Osteocyte (in vitro differentiated cells): ENCODE measurements at places on chromosomes 16 and 17. TPM values are rescaled to one million over a fixed set of nuclear protein-coding genes. Genes with fewer than 3 reads are reported as not detected.

GRCh38 chr16:177394-177822 is 928 bp downstream of the HBA1 start:
- DNase-seq = no peak

GRCh38 chr17:43766413-43767052 is 7.9 kb upstream of the SOST start:
- no peak for DNase-seq

DNA sequence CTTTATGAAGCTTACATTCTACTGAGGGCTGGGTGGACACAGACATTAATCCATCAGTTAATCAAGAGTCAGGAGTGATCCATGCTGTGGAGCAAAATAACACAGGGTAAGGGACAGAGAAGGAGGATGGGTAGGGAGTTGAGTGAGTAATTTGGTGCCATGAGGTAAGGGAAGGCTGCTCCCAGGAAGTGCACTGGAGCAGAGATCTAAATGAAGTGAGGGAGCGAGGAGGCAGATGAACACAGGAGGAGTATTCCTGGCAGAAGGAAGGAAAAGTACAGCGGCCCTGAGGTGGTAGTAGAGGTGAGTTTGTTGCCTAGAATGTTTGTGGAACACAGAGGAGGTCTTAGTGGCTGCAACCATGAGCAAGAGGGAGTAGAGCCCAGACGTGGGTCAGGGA is 34.8 kb downstream of the ASIC2 start:
- no peak for DNase-seq

GRCh38 chr17:29583324-29584248 is 5.9 kb downstream of the GIT1 start:
- no peak for DNase-seq

- DNase-seq = no peak
These were observed at the start of gene NME3 for GRCh38 chr16:1771188-1771863. NME3 (minus strand) TSS chr16:1771543; CDS start chr16:1771534, 9 bp downstream.

GRCh38 chr16:84925092-84925772 is 86.1 kb downstream of the ZDHHC7 start:
- DNase-seq = no peak

DNA sequence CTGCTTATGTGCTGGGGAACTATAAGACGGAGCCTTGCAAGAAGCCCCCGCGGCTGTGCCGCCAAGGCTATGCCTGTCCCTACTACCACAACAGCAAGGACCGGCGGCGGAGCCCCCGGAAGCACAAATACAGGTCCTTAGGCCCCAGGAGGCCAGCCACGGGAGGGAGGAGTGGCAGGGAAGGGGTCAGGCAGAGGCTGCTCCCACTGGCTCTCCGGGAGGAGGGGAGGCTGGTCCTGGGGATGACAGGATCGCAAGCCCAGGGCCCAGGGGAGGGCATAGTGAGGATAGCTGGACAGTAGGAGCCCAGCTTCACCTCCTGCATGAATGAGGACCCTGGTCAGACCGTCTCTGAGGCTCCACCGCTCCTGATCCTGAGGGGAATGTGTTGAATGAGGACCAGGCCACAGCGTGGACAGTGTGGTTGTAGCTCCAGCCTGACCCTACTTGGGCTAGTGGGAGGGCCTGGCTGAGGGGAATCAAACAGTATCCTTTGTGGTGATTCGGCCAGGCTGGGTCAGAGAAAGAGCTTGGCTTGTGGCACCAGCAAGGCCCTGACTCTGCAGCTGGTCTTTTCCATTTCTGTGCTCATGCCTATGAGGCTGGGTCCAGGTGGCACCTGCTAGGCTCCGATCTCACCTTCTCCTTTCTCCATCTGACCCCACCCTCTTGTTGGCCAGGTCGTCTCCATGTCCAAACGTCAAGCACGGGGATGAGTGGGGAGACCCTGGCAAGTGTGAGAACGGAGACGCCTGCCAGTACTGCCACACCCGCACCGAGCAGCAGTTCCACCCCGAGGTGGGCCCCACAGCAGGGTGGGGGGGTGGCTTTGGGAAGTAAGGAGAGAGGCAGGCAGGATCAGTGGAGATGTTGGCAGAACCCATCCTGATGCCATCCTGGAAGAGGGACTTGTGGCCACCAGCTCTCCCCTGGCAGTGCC is 28.7 kb downstream of the UNK start:
- no peak for DNase-seq

- DNase-seq = no peak
These were observed 398.7 kb downstream of the XYLT1 start for GRCh38 chr16:17072104-17072503.

- no peak for DNase-seq
These were observed 8.3 kb downstream of the CUEDC1 start for GRCh38 chr17:57946798-57947358.

DNA sequence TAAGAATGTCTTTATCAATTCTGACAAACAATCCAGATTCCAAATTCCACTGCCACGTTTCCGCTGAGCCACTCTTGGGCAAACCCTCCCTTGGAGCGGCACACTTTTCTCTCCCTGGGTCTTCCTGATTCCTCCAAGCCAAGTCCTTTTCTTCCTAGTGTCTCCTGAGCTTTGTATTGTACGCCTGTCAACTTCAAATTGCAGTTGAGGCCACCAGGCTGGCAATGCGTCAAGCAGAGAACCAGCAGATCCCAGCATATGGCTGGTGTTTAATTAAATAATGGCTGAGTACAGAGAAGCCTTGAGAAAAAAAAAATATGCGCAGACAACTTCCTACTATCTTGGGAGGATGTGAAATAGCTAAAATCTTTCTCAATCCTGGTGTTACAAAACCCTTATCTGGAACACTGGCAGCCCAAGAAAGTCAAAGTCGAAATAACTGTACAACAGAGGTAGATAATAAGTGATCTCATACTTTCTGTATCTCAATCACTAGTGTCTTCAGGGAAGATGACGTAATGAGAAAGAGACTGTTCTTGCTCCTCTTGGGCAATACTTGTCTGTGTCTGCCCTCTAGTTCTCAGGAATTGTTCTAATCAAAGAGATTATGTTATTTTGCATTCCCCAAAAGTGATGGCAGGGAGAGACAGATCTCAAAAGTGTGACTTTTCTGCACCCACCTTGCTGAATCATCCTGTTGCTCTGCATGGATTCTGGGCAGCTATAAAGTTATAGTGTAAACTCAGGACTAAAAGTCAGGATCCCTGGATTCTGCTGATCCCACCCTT is 15.0 kb downstream of the SMIM36 start:
- no peak for DNase-seq

DNA sequence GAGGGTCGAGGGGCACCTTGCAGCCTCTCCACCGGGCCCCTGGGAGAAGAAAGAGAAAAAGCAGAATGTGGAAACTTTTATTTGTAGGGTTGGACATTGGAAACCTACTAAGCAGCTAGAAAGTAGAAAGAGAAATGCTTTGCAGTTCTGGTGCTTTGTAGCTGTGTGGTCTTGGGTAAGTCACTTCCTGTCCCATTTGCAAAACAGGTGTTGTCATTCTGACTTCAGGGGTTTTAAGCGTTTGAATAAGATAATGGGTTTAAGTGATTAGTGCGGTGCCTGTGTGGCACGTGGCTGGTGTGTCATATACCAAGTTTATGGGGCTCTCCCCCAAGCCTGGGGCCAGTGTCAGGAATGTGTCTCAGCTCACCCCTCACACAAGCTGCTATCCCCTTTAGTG is 1.6 kb downstream of the CA4 start:
- no peak for DNase-seq

DNA sequence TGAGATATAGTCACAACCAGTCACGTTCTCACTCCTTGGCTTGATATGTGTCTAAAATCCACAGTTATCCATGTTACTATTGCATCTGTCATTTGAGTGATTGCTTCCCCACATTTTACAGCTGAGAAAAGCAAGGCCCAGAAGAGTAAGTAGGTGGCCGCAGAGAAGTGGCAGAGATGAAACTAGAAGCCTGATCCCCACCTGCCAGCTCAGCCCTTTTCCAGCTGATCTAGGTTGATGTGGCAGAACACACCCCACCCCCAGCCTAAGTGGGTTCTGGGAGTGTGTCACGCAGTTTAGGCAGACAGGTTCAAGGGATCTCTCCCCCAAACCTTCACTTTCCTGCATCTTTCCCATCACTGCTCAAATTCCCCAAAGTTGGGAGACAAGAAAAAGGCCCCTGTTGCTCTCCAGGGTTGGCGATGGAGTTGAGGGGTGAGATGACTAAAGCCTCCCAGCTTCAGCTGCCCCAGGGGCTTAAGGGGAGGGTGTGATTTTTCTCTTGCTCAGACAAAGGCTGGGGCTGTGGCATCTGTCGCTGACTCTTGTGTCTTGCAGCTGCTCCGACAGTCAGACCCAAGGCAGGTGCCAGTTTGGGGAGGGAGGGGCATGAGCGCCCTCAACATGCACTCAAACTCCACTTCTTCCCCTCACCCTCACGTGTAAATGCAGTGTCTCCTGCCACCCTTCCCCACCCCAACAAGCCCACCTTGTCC is 48.9 kb upstream of the LHX1 start:
- no peak for DNase-seq

DNA sequence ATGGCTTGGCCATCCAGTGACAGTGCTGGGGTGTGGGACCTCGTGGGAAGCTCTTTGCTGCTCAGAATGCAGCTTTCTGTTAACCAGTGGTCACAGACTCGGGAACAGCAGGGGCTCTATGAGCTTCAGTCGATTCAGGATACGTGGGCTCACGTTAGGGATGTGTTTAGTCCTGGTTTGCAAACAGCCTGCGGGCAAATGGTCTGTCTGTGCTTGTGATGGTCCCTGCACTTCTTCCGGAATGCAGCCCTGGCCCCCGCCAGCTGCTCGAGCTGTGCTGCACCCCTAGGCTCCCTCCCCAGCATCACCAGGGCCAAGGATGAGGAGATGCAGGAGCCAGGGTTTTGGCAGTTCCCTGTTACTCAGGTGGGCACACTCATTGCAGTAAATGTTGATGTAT is 172.8 kb upstream of the CHMP6 start:
- no peak for DNase-seq

GRCh38 chr17:10013365-10014112 is 108.5 kb upstream of the RCVRN start:
- DNase-seq = no peak

Gene HNF1B
- total RNA-seq = 7.3 and 8.1 TPM in 2 replicates

Gene NACA2
- not detected in 2 replicates for total RNA-seq

Gene TOM1L1
- total RNA-seq = 33.9 and 34.6 TPM in 2 replicates

Gene KRT25
- total RNA-seq = not detected in 2 replicates

Gene CCDC78
- 2.6 and 3.1 TPM in 2 replicates for total RNA-seq

Gene KRTAP9-8
- total RNA-seq = not detected in 2 replicates

Gene CD7
- total RNA-seq = 1.0 TPM in 2 replicates

Gene CTRB1
- not detected in 2 replicates for total RNA-seq

Gene NPIPA2
- 9.0 and 9.5 TPM in 2 replicates for total RNA-seq

Gene WNT9B
- total RNA-seq = not detected in 2 replicates

Gene KRTAP2-3
- total RNA-seq = not detected in 2 replicates

Gene SCGB1C2
- not detected in 2 replicates for total RNA-seq

Gene COL1A1
- total RNA-seq = 25,918 and 28,023 TPM in 2 replicates

Gene CSF3
- not detected in 2 replicates for total RNA-seq
